ENCODE measurements at places on chromosomes 13 and 19.
A peak's percentile ranks its signal among the peaks of the same experiment; 100 is the strongest.

GRCh38 chr19:6276447-6276846, 3.3 kb downstream of the MLLT1 start:
- DNase-seq = peak; percentile 40

GRCh38 chr19:32246006-32246405, 99.4 kb upstream of the ZNF507 start:
- no peak for DNase-seq

- no peak for DNase-seq
Measured at GRCh38 chr13:52652980-52653303, 306 bp downstream of the SUGT1 start.

- DNase-seq = peak; percentile 34
Measured at GRCh38 chr19:5343848-5344247, 3.2 kb upstream of the PTPRS start.

DNA sequence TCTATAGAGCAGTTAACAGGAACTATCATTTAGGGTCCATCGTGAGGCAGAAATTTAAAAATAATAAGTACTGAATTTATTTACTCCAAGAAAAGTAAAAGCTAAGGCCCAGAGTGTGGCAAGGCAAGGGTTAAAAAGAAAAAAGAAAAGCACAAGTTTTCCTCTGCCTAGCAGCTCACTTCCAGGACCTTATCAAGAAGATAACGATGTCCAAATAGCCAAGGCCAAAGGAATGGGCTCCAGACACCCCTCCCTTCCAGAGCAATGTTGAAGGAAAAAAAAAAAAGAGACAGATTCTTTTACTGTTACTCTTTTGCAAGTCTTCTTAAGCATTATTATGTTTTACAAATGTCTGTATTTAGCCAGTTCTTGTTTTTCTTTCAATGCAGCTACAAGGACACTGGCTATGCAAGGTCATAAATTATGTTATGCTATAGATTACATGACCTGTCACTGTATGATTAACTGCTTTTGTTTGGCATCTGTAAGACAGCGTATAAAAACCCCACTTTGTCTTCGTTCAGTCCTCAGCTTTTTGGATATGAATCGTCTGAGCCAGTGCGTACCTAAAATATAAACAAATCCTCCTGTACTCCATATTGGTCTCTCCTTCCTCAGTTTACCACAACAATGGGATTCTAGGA, 2.9 kb upstream of the ZNF700 start:
- no peak for DNase-seq

DNA sequence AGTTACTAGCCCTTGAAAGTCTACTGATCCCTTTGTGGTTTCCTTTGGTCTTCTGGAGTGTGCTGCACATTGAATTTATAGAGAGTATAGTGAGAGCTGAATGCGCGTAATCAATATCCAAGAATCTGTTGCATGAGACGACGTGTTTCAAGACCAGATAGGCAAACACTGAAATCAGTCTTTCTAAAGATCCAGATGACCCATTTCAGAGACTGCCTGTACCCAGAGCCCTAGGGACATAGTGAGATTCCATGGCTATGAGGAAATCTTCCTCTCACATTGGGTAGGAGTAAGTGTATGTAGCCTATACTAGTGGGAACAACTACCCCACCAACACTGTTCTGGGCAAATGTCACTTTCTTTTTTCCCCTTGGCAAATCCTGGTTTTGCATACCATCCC, 48.6 kb downstream of the ARHGAP35 start:
- DNase-seq = no peak

DNA sequence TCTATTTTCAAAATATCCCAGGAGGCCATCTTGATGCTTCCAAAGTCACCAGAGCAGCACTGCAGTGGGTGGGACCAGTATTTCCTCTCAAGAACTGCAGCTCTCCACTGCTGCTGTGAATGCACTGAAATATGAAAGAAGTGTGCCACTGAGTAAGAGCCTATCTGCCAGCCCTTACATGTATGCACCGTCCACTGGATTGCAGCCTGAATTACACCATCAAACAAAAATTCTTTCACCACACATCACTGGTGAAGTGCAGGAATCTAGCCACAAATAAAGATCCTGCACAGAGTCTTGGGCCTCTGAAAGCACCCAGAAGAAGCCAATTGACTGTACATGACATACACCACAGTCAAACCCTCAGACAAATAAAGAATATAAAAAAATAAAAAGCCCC, 249.0 kb downstream of the LHFPL6 start:
- DNase-seq = no peak

DNA sequence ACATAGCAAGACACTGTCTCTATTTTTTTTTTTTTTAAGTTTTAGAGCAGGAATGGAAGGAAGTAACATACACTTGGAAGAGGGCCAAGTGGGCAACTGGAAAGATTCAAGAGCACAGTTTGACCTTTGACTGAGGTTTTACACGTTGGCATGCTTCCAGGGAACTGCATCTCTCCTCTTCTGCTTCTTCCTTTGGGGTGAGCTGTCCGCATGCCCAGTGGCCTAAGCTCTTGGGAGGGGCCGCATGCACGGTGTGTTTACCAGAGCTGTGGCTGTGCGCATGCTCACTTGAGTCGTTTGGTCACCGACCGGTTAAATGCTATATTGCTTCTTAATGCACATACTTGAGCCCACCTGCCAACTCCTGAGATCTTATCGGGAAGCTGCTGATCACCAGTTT, 727.7 kb downstream of the UQCRFS1 start:
- DNase-seq = no peak

- no peak for DNase-seq
Measured at GRCh38 chr13:57760951-57761350, 129.4 kb downstream of the PCDH17 start.

DNA sequence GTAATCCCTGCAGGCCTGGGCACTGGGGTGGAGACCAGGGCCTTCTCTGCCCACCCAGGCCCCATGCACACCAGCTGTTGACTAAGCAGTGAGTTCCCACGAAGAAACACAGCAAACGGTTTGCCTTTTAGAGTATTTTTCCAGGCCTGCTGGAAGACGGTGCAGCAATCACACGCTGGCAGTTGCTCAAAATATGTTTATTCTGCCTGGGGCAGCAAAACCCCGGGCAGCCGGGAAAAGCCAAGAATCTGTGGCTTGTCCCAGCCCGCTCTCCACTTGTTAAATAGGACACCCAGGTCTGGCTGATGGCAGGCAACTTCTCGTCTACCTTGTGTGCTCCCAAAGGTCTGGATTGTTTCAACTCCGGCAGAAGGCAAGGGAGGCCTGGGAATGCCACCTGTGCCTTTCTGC, 40.8 kb downstream of the GGACT start:
- no peak for DNase-seq

DNA sequence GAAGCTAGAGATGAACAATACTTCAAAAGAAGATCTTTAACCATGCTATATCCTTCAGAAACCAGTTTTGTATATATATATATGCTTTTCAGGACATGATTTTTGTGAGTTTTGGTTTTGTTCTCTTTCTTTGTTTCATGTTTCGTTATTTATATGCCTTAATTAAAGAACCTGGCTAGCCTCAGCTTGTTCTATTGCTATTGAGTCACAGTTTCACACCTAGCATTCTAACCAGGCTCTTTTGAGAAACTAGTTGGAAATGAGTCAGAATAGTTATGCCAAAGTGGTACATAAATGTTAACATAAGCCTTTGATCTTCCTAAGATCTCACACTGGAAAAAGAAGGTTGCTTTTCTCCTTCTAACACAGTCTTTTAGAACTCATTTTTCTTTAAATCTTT, 1925.2 kb downstream of the OLFM4 start:
- no peak for DNase-seq

DNA sequence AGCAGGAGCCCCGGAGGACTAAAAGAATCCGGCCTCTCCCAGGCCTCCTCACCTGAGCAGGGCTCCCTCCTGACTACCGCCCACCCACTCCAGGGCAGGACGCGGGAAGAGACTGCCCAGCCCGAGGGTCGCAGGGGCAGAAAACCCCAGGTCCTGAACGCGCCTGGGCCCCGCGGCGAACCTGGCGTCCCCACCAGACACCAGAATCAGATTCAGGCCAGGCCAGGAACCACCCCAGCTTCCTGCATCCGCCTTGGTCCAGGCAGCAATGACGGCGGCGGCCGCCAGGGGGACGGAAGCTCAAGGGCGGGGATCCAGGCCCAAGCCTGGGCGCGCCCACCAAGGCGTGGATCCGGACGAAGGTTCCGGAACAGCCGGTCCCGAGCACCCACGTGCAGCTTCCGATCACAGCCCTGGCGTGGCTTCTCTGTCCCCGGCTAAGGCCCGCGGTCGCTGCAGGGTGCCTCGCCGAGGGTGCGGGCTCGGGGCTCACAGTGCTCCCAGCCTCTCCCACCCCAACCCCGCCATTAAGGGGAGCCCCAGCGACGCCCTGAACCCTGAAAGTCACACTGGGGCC, 3.6 kb downstream of the LGALS7 start:
- peak; percentile 90 for DNase-seq

GRCh38 chr13:33242984-33243617, 42.5 kb downstream of the STARD13 start:
- no peak for DNase-seq

- no peak for DNase-seq
Measured at GRCh38 chr13:36986462-36987240, 12.5 kb downstream of the ALG5 start.

GRCh38 chr13:24218338-24218737, 57.8 kb downstream of the SPATA13 start:
- no peak for DNase-seq

GRCh38 chr13:112984954-112985802, 16.2 kb downstream of the MCF2L start:
- DNase-seq = no peak

GRCh38 chr19:16457954-16458331, 13.8 kb downstream of the EPS15L1 start:
- DNase-seq = no peak
